ENCODE measurements at places on chromosomes 2 and 18.

- no peak for DNase-seq
These were observed 385.7 kb downstream of the HRH4 start for GRCh38 chr18:24846138-24846537.

DNA sequence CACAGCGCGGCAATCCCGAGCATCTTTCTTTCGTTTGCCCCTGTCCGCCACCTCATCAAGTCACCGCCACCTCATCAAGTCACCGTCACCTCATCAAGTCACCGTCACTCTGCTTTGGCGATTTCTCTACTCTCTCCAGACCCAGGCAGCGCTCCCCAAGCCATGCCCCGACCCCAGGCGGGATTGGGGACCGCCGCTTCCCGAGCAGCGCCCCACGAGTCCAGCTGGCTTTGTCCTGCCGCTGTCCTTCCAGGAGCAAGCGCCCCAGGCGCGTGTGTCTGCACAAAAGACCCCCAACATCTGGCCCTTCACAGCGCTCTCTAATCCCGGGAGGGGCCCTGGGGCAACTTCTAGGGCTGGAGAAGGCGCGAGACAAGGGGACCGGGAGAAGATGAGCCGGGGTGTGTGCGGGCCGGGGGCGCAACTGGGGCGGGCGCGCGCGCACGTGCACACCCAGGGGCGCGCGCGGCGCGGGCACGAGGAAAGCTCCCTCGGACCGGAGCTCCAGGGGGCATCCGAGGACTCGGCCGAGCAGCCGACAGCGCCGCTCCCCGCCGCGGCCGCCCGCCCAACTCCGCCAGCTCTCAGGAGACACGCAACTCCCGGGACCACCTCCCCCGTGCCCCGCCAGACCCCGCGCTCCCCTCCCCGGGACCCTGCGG, 633 bp upstream of the RNF152 start:
- peak; percentile 25 for DNase-seq

DNA sequence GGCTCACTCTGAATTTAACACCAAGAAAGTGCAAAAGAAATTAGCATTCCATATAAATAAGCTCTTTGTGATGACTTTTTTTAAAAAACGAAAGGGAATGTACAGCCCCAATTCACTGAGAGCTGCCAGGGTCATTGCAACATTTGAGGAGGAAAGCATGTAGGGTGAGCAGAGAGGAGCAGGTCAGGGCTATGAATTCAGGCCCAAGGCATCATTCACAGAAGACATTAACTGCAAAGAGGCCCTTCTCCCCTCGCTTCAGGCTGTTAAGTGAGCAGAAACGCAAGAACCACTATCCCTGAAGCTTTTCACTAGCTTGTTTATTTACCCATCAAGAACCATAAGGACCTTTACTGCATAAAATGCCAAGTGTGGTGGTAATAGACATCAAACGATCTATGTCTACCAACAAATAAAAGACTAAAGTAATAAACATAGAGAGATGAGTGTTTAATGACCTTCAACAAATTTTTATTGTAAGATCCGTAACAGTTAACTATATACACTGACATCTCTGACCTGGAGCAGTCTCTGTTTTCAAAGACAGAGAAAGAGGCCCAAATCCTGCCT, 333.1 kb upstream of the HNRNPA3 start:
- no peak for DNase-seq

- DNase-seq, result no peak
These were observed 109.8 kb downstream of the FAM210A start for GRCh38 chr18:13616525-13617035.

- DNase-seq, result no peak
These were observed 112.8 kb downstream of the KCTD1 start for GRCh38 chr18:26435415-26436095.

DNA sequence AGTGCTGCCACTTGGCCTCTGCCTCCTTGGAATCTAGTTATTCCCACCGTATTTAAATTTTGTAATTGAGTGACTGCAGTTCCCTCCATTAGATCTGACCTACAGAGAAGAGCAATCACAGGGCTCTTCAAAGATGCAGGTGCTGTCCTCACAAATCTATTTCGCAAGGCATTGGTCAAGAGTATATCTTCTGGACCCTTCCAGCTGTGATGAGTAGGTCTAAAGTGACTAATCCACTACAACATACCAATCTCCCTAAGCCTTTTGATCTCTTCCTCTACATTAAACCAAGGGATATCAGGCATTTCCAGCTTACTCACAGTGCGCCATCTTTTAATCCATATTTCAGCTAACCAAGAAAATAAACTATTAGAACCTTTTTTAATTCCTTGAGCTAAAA, 65.1 kb upstream of the COL3A1 start:
- DNase-seq, result no peak

- DNase-seq, result peak; percentile 49
These were observed 112.7 kb downstream of the ANKRD44 start for GRCh38 chr2:197197895-197198311.

DNA sequence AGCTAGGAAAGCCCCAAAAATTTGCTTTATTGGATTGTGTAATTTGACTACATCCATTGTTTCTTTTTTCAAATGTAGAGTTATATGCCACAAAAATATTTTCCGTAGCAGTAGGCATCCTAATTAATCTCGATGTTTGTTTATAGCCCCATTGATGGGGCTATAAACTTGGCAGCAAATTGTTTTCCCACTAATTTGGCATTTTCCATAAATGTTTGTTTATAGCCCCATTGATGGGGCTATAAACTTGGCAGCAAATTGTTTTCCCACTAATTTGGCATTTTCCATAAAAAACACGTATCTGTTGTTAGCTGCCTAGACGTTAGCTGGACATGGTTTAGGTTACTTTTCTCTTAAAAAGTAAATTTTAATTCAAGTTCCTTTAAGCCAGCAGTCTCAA, 23.8 kb downstream of the MSH2 start:
- DNase-seq, result no peak

GRCh38 chr2:232422051-232422450, 15.4 kb downstream of the ALPG start:
- no peak for DNase-seq

GRCh38 chr18:79384151-79384807, 11.5 kb upstream of the NFATC1 start:
- no peak for DNase-seq

- no peak for DNase-seq
These were observed 429.5 kb downstream of the STK39 start for GRCh38 chr2:167817908-167818307.

DNA sequence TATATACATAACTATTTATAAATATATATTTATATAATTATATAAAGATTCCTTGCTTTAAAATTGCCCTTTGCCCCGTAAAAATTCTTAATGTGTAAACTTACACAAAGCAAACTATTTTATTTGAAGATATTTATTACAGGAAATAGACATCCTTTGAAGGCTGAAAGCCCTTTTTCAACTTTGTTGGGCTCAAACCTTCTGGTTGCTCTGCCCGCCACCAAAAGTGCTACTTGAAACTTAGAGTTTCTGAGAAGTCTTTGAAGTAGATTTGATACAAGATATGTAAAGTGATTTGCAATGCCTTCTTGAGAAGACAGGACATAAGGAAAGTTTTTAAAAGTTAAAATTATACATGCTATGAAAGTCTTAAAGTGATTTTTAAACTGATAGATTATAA, 36.6 kb upstream of the METAP1D start:
- DNase-seq, result no peak

DNA sequence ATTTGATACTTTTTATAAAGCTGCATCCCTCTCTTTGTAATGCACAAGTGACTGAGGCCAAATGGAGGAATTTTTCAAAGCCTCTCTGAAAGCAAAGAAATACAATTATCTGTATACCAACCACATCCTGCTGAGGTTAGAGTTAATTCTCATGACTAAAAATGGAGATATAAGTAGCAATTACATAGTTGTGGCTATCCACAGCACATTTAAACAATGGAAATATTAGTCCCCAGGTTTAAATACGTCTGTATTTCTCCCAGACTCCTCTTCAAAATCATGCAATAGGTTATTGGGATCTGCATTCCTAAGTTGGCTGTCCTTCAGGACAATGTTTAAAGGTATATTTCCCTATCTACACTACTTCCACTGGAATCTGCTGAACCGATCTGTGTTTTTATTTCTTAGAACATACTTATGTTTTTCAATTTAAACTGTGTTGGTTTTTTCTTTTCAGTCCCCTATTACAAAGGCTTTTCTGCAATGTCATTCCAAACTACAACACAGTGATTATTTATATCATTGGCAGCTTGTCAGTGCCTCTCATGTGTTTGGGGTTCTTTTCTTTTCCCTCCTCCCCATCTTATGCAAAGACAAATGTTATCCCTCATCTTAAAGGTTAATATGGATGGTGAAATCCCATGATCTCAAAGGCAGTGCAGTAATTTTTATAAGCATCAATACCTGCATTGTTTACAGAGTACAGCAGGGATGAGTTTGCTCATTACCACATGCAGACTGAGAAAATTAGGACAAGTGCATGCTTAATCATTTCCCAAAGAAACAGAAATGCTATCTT, 134.8 kb upstream of the FSHR start:
- DNase-seq, result no peak

DNA sequence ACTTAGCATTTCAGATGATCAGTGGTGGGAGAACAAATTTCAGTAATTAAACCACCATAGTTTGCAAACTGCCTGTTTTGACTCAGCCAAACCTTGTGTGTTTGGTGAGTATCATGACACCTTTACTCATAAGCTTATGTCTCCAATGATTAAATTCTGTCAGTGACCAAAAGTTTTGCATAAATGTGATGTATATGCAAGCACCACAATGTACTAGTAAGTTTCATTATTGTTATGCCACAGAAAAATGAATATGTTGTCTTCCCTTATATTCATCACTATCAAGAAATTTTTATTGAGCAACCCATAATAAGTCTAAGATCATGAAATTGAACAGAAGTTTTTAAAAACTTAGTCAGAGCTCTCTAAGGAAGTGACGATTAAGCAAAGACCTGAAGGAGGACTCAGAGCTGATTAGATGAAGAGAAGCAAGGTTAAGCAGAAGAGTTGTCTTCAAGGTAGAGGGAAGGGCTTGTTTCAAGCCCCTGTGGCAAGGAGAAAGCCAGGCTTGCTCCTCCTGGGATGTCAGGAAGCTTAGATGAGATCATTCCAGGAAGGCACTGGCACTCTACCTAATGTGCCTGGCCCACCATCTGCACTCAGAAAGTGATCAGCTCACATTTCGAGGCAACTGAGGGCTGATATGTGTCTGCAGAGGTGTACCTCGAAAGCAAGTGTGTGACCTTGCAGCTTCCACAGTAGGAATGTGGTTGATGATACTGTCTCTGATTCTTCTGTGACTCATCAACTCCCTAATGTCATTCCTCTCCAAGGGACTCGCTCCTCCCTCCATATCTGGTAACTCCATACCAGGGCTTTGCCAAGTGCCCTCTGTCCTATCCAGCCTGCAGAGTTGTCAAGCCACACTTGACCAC, 54.7 kb downstream of the KCTD18 start:
- DNase-seq, result no peak

DNA sequence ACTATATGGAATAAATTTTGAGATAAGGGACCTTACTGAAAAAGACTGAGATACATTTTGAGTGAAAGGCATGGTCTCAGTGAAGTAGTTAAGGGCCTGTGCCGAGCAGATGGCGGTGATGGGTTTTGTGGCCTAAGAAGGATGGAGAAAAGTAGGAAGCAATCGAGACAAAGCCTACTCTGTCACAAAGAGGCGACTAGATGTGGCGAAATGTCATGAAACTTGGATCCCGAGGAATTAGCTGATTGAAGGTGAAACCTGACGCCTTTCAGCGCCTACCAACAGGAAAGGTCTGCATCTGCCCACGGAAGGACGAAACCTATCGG, 558 bp upstream of the CEP192 start:
- DNase-seq, result no peak

DNA sequence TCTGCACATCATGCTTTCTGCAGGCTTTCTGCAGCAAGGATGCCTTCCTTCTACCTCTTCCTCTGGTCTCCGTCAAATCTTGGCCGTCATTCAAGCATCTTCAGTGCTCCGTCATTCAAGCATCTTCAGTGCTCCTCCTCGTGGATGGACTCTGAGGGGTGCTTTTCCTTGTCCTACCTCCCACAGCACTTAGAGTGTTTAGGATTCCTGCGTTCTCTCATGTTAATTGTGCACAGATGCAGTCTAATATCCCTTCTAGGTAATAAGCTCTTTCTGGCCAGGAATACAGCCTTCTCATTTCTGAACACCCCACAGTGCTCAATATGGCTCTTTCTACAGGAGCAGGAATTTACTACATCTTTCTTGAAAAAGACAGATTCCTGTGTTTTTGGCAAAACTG, 59.8 kb downstream of the ZNF236 start:
- DNase-seq, result no peak

DNA sequence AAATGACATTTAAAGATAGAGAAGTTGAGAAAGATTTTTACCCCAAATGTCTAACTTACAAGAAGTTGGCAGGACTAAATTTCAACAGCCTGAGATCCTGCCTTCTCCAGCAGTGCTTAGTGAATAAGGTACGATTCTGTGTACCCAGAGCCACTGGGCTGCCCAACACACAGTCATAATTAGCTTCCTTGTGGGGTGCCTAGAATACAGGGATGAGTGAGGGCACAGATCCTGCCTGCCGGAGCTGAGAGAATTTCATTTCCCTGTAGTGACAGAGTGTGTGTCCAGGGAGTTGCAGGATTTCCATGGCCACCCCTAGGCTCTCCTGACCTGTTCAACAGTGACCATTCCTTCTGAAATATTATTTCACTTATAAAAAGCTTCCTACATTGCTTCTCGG, 27.0 kb downstream of the GREB1 start:
- DNase-seq, result no peak

- DNase-seq, result no peak
These were observed 13.8 kb downstream of the CYP26B1 start for GRCh38 chr2:72133721-72134407.

DNA sequence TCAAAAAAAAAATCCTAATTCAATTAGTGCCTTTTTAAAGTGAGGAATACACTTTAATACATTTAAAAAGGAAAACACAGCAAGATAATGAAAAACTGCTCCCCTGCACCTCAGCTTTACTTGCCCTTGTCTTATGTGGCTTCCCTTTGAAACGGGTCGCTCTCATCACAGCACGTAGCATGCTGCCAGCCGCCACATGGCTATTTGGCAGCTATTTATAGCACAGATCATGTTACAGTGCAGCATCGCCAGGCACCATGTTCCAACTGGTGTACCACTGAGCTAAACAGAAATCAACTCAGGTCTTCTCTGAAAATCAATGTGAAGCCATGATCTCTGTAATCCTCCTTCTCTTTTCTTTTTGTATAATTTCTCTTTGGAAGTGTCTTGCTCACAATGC, 65.1 kb downstream of the TMEM182 start:
- no peak for DNase-seq

GRCh38 chr2:191724015-191724414, 46.1 kb downstream of the NABP1 start:
- no peak for DNase-seq

DNA sequence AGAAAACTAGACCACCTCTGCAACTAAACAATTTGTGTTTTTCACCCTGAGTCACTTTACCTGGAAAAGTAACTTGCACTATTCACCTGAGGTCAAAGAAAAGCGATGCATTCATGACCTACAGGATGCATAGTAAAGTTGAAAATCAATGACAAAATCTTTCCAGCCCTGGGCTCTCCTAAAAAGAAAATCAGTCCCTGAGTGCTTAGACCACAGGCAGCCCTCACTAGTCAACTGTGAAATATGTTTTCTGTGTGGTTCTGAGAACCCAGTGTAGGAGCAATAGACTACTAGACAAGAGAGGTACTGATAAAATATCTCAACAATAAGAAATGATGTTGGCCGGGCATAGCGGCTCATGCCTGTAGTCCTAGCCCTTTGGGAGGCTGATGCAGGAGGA, 133.1 kb downstream of the TXNL1 start:
- no peak for DNase-seq

Data from central memory CD4-positive, alpha-beta T cell (primary cell).